ENCODE measurements at places on chromosomes 16 and 17. TPM values are rescaled to one million over a fixed set of nuclear protein-coding genes. Genes with fewer than 3 reads are reported as not detected.

GRCh38 chr17:44556166-44556831, 985 bp upstream of the FZD2 start:
- DNase-seq, result peak; percentile 77

The FOXN1 gene
- total RNA-seq, result not detected

GRCh38 chr16:3086596-3087242, 12.4 kb downstream of the ZSCAN10 start:
- DNase-seq, result no peak

The SMIM5 gene
- total RNA-seq, result not detected

DNA sequence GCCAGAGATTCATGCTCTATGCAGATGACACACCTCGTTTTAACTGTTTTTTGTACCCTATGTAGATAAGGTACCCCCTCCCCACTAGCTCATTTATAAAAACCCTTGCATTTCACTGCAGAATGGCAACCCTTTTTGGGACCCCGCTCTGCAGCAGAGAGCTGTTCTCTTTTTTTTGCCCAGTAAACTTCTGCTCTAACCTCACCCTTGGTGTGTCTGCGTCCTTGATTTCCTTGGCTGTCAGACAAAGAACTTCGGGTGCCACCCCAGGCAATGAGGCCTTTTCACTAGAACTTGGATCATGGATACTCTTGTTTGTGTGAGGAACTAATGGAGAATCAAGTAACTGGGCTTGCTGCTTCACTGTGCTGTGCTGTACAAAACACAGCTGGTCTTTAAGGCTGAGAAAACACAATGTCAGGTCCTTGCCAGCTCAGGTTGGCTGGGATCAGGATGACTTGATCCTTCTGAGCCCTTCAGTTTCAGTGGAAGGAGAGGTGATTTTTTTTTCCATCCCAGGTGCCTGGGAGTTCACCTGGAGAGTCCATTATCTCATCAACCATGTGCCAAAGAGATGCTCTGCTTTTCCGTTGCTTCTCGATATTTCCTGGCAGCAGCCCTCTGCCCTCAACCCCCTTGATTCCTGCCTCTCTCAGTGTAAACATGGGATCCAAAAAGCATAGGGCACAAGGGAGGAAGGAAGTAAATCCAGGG, 133.2 kb upstream of the FAM20A start:
- no peak for DNase-seq

The SMIM36 gene
- total RNA-seq, result not detected

The FOXJ1 gene
- not detected for total RNA-seq

DNA sequence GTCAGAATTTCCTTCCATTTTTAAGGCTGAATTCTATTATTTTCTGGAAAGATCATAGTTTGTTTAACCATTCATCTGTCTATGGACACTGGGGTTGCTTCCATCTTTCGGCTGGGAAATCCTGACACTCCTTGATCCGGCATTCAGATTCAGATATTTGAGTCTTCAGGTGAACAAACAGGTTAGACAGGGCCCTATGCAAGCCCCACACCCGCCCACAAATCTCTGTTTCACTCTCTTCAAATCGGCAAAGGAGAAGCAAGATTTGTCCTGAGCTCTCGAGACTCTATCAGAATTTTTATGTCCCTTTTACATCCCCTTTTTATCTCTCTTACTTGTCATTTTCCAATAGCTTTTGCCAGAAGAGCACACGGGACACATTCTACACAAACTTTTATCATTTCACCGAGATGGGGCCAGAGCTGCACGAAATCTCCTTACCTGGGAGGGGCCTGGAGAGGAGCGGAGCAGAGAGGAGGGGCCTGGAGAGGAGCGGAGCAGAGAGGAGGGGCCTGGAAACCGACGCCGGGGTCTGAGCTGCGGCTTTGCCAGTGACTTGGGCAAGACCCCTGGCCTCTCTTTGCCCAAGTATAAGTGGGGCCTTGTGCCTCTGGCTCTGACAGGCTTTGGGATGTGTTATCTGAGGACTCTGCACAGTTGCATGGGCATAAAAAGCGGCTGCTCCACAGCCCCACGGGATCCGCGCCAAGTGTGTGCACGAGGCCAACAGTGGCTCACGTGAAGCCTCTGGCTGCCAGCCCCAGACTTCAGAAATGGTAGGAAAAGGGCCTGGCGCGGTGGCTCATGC, 54.3 kb upstream of the RBFOX3 start:
- DNase-seq, result no peak

- no peak for DNase-seq
Measured at GRCh38 chr16:65069065-65069464, 52.8 kb downstream of the CDH11 start.

The DUXB gene
- not detected for total RNA-seq

The TAC4 gene
- not detected for total RNA-seq
